T-helper 17 cell (primary cell): ENCODE measurements at places on chromosomes 13 and 19.
A peak's percentile ranks its signal among the peaks of the same experiment; 100 is the strongest.

- DNase-seq, result no peak
Measured at GRCh38 chr19:3098515-3099346, 4.6 kb downstream of the GNA11 start.

GRCh38 chr19:13884726-13885591 lies 8.0 kb downstream of the NANOS3 start:
- DNase-seq, result no peak

- no peak for DNase-seq
Measured at GRCh38 chr19:16435238-16435917, 36.4 kb downstream of the EPS15L1 start.

DNA sequence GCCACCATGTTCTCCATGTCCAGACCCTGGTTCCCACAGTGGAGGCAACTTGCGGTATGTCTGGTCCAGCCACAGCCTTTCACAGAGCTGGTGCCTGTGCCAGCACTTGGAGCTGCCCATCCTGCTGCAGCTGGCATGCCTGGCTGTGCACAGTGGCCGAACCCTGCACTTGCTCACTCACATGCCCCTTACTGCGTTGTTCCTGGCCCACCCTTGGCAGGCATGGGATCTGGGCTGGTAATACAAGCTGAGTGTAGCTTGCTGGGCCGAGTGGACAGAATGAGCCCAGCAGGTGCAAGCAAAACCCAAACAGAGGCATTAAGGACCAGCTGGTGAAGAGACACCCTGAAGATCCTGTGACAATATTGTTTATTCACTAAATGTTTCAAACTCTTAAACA lies 583.9 kb upstream of the SLITRK6 start:
- DNase-seq, result no peak

GRCh38 chr13:34350671-34351070 lies 532.7 kb downstream of the RFC3 start:
- DNase-seq, result no peak

DNA sequence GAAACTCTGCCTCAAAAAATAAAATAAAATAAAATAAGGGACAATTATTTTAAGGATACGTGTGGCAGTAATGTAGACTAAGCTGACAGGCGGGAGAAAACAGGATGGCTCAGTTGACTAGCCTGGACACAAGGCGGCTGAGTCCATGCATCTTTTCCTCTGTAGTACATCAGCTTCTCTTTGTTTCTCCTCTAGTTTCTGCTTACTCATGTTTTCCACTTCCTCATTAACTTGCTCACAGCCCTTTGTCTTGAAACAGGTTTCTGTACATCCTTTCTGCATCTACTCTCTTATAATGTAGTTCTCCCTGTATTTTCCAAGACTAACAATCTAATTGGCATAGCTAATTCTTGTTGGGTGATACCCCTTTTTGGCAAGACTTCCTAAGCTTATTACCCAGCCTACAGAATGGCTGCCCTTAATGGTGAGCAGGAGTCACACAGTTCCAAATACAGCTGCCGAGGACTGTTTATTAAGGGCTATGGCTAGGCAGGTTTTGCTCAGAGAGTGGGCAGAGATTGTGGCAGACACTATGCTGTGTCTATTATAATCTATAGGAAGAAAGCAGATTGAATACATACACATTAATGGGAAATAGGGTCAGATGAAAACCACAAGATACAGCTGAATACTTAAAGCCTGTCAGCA lies 58.7 kb upstream of the KLF5 start:
- DNase-seq, result no peak

GRCh38 chr19:7986321-7987113 lies 18.9 kb downstream of the ELAVL1 start:
- no peak for DNase-seq

GRCh38 chr13:107324416-107325204 lies 756.7 kb upstream of the ARGLU1 start:
- no peak for DNase-seq

- DNase-seq, result peak; percentile 55
Measured at GRCh38 chr19:33819880-33820781, 23.5 kb downstream of the KCTD15 start.

DNA sequence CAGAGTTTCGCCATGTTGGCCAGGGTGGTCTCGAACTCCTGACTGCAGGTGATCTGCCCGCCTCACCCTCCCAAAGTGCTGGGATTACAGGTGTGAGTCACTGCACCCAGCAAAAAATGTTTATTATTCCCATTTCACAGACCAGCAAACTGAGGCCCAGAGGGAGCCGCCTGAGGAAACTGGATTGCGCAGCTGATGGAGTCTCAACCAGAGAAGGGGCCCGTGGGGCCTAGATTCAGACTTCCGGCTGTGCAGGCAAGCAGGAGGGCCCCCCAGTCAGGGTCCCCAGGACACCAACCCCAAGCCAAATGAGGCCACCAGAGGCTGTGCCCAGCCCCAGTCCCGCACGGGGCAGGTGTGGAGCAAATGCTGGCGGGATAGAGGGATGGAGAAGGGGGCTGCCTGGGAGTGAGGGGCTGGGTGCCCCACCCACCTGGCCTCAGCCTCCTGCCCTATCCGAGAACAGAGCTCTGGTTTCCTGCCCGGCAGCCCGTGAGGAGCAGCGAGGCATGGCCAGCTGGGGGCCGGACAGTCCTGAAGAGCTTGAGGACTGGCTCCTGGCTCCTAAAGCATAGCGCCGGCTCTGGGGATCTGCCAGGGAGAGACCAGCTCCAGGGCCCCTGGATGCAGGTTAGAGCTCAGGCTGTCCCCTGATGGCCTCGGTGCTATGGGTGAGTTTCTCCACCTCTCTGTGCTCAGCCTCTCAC lies 22.0 kb downstream of the MISP start:
- no peak for DNase-seq

GRCh38 chr13:107778094-107778493 lies 437.2 kb downstream of the LIG4 start:
- DNase-seq, result no peak

DNA sequence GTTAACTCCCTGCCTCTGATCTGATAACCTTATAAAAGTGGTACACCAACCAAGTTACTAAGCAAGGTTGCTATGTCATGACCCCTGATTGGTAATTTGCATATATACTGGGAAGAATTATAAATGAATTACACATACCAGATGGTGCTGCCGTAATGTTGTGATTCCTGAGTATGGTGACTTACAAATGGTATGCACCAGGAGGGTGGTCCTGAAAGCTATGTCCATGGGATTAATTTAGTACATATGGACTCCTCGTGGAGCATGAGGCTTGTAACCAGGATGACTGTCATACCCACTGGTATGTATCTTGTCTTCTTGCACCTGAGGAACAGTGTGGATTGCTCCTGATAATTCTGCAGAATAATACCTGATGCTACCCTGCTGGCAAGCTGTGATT lies 240.6 kb downstream of the GPC6 start:
- DNase-seq, result no peak

GRCh38 chr19:20164456-20164855 lies 2.6 kb upstream of the ZNF486 start:
- no peak for DNase-seq
